ENCODE measurements at places on chromosomes 3 and 15. TPM values are rescaled to one million over a fixed set of nuclear protein-coding genes. Genes with fewer than 3 reads are reported as not detected.

LSM3 gene
- 8.9 TPM for total RNA-seq

FBXO40 gene
- 0.13 TPM for total RNA-seq

SPTBN5 gene
- total RNA-seq = 0.57 TPM

AP3B2 gene
- 1.6 TPM for total RNA-seq

ERICH6 gene
- total RNA-seq = not detected

LAMB2 gene
- 532 TPM for total RNA-seq

SCG3 gene
- 0.08 TPM for total RNA-seq

P2RY1 gene
- 4.3 TPM for total RNA-seq

DNA sequence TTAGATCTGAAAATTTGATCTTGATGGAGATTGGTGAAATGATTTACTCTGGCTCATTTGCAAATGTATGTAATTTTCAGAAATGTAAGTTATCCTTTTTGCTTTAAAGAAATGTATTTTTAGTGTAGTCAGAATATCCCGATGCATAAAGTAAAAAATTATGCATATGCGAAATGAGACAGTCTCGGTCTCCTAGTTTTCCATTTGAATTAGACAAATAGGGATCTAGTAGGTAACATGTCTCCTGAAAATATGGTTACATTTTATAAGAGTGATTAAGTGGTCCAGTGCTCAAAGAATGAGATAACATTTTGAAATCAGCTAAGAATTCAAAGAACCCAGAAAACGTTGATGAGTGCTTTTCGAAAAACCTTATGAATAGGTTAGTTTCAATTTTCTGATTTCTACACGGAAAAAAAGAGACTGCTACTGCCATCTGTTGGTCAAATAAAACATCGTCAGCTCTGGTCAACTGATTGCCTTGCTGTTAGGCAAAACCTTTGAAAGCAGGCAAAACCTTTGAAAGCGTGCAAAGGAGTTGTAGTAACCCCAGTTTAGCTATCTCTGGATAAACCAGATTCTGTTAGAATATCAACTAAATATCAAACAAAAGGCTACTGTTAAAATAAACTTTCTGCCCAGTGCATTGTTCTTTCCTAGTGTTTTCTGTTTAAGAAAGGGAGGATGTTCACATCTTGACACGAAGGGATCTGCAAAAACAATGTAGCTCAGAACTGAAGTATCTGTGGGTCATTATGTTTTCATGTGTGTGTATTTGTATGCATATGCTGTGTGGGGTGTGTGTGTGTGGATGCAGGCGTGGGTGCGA is 59.3 kb upstream of the CHMP2B start:
- H3K27me3 ChIP-seq = no peaks in the 10 kb centered on the region
- H3K27ac ChIP-seq = no peak overlapping the region
- DNase-seq = no peak
- no peaks in the 10 kb centered on the region for H3K36me3 ChIP-seq
- peak overlapping the region; percentile 34 for H3K4me3 ChIP-seq
- H3K4me1 ChIP-seq = no peaks in the 10 kb centered on the region

GRCh38 chr3:101928890-101929289 is 79.6 kb downstream of the NFKBIZ start:
- H3K4me1 ChIP-seq = no peaks in the 10 kb centered on the region
- H3K27me3 ChIP-seq = no peaks in the 10 kb centered on the region
- no peak overlapping the region for H3K27ac ChIP-seq
- DNase-seq = no peak

DNA sequence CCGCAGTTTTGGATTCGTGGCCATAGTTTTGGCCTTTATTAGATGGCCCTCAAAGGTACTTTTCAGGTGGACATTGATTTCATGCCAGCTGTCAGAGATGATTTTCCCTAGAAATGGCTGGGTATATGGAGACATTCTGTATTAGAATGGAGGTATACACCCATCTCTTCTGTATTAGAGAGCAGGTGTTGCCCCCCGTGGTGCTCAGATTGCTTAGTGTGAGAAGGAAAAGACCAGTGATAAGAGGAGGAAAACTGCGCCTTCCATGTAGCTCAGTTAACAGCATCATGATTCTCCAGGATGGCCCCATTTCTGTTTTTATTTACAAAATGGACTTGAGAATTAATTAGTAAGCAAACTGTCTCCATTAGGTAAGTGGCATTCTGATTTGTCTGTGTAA is 145.9 kb downstream of the IGF1R start:
- DNase-seq = no peak
- peaks cover 26% of the 10 kb centered on the region for H3K4me1 ChIP-seq
- no peaks in the 10 kb centered on the region for H3K36me3 ChIP-seq
- H3K27ac ChIP-seq = no peak overlapping the region
- H3K27me3 ChIP-seq = no peaks in the 10 kb centered on the region

DNA sequence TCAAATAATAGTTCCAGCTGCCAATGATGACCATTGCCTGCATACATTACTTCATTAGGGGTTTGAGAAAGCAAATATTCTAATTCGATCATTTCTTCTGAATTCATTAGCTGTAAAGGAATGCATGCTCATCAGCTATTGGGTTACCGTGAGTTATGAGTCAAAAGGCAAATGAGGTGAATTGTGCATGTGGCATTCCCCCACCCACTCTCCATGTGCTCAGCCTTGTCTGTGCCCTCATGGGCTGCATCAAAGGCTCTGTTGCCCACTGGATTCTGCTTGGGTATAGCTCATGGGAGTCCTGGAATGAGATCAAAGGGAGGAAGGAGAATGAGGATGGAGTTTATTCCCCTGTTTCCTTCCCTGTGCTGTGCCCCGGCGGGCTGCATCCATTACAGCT is 99.3 kb upstream of the CHRNA7 start:
- H3K36me3 ChIP-seq = no peaks in the 10 kb centered on the region
- no peak overlapping the region for H3K27ac ChIP-seq
- no peak overlapping the region for H3K4me3 ChIP-seq
- H3K4me1 ChIP-seq = no peaks in the 10 kb centered on the region
- no peak for DNase-seq
- no peaks in the 10 kb centered on the region for H3K27me3 ChIP-seq

DNA sequence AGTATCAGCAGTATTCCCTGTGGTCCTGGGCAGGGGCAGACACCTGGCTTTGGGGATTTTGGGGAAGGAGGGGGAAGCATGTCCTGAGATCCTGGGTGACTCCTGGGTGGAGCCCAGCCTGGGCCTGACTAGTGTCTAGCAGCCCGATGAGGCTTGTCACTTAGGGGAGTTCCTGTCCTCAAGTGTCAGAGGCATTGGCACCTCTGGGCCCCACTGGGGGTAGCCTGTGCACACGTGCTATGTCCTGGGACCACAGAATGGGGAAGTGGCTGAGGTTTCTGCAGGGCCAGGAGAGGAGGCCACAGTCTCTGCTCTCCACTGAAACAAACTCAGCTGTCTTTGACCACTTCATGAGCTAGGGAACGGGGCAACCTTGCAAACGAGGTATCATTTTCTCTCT is 31.5 kb upstream of the ADCY5 start:
- H3K36me3 ChIP-seq = no peaks in the 10 kb centered on the region
- no peaks in the 10 kb centered on the region for H3K4me1 ChIP-seq
- no peaks in the 10 kb centered on the region for H3K27me3 ChIP-seq
- H3K4me3 ChIP-seq = no peak overlapping the region
- no peak overlapping the region for H3K27ac ChIP-seq
- DNase-seq = no peak

DNA sequence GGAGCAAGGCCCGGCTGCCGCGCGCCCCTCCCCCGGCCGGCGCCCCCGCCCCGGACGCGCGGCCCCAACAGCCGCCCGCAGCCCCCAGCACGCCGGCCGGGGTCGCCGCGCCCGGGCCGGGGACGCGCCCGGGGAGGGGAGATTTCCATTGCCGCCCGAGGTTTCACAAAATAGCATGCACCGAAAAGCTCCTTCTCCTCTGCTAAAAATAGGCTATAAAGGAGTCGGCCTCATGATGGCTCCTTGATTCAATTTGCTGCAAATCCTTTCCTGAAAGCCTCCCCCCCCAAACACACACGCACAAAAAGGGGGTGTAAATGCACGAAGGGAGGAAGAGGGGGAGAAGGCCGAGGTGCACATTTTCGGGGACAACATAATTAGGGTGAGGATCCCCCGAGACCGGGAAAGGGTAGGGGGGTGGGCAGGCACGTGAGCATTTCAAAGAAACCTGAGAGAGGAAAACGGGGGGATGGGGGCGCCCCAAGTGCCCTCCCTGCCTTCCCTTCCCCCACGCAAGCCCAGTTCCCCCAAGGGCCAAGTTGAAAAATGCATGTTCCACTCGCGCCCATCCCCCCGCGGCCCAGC is 734 bp downstream of the TBL1XR1 start:
- DNase-seq = no peak
- no peaks in the 10 kb centered on the region for H3K27me3 ChIP-seq
- no peaks in the 10 kb centered on the region for H3K36me3 ChIP-seq

GRCh38 chr15:41258750-41259471 is 27.8 kb downstream of the CHP1 start:
- DNase-seq = no peak
- H3K27ac ChIP-seq = no peak overlapping the region
- no peaks in the 10 kb centered on the region for H3K36me3 ChIP-seq
- no peak overlapping the region for H3K4me3 ChIP-seq

DNA sequence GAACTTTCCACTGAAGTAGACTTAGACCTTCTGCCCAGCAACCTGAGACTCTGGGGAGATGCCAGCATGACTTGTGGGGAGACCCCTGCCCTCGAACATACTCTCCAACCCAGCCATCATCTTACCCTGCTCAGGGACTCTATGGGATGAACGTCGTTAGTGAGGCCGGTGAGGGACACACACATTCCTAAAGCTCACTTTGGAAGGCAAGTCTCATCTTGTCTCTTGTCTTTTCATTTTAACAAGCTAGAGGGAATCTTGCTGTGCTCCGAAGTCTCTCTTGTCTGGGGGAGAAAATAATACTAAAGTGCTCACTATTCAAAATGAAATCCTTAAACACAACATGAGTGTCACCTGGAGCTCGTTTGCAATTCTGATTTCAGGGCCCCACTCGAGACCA is 239.5 kb upstream of the HES1 start:
- H3K36me3 ChIP-seq = no peaks in the 10 kb centered on the region
- DNase-seq = no peak
- H3K27ac ChIP-seq = no peak overlapping the region
- H3K4me1 ChIP-seq = peaks cover 9% of the 10 kb centered on the region

DNA sequence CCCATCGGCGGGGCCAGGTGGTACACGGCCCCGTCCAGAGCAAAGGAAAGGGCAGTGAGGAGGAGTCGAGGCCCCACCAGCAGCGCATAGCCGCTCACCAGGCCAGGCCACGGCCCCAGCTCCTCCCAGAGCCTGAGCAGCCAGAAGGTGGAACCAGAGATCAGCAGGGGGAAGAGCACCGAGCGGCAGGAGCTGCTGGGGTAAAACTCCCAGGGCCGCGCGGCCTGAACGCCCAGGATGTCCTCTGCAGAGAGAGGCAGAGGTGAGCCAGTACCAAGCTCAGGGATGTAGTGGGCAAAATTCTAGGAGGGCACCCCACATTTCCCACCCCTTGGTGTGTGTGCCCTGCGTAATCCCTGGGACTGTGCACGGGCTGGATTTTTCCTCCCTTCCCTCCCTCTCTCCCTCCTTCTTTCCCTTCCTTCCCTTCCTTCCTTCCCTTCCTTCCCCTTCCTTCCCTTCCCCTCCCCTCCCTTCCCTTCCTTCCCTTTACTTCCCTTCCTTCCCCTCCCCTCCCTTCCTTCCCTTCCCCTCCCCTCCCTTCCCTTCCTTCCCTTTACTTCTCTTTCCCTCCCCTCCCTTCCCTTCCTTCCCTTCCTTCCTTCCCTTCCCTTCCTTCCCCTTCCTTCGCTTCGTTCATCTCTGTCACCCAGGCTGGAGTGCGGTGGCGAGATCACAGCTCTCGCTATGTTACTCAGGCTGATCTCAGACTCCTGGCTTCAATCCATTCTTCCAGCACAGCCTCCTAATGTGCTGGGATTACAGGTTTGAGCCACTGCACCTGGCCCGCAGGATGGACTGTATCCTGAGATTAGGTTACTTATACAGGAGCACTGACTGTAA is 6.3 kb upstream of the NCBP2 start:
- no peak overlapping the region for H3K27ac ChIP-seq
- H3K4me1 ChIP-seq = no peaks in the 10 kb centered on the region
- H3K36me3 ChIP-seq = no peaks in the 10 kb centered on the region
- H3K4me3 ChIP-seq = no peak overlapping the region

- no peaks in the 10 kb centered on the region for H3K27me3 ChIP-seq
- peaks cover 13% of the 10 kb centered on the region for H3K4me1 ChIP-seq
- no peaks in the 10 kb centered on the region for H3K36me3 ChIP-seq
- no peak for DNase-seq
- H3K27ac ChIP-seq = no peak overlapping the region
These were observed 184.5 kb downstream of the USP13 start for GRCh38 chr3:179837374-179837773.

- H3K4me3 ChIP-seq = no peak overlapping the region
- no peaks in the 10 kb centered on the region for H3K36me3 ChIP-seq
- no peaks in the 10 kb centered on the region for H3K4me1 ChIP-seq
- no peak for DNase-seq
These were observed 124.2 kb downstream of the ZBTB20 start for GRCh38 chr3:115022835-115023398.

- no peaks in the 10 kb centered on the region for H3K27me3 ChIP-seq
- H3K36me3 ChIP-seq = no peaks in the 10 kb centered on the region
- no peaks in the 10 kb centered on the region for H3K4me1 ChIP-seq
- no peak for DNase-seq
These were observed 74.2 kb downstream of the DPPA2 start for GRCh38 chr3:109242187-109242523.

GRCh38 chr3:33513262-33513863 is 73.2 kb upstream of the UBP1 start:
- no peak for DNase-seq
- H3K4me3 ChIP-seq = no peak overlapping the region
- H3K27me3 ChIP-seq = no peaks in the 10 kb centered on the region
- H3K36me3 ChIP-seq = no peaks in the 10 kb centered on the region
- no peaks in the 10 kb centered on the region for H3K4me1 ChIP-seq
- no peak overlapping the region for H3K27ac ChIP-seq

- no peak overlapping the region for H3K4me3 ChIP-seq
- H3K36me3 ChIP-seq = no peaks in the 10 kb centered on the region
- DNase-seq = no peak
- H3K27ac ChIP-seq = no peak overlapping the region
These were observed 30.3 kb downstream of the TPRA1 start for GRCh38 chr3:127560051-127560787.

DNA sequence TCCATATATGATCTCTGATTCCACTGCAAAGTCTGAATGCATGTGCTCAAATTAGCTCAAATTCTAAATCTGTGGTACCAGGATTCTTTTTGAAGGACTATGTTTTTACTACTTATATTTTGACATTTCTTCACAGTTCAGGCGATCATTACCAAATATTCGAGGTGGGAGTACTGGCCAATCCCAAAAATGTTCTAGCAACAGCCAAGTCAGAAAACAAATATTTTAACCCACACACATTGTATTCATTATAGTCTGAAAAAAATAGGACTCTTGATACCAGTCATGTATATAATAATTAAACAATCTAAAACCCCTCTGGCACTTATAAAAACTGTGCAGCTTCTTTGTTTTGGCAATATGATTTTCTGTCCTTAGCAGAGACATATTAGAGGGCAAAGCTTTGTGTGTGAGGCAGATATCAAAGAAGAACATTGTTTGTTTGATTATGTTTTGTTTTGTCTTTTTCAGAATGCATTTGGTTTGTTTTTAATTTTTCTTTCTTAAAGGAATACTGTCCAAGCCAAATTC is 37.4 kb downstream of the FGF7 start:
- DNase-seq = no peak
- H3K4me3 ChIP-seq = no peak overlapping the region
- H3K27ac ChIP-seq = no peak overlapping the region
- no peaks in the 10 kb centered on the region for H3K27me3 ChIP-seq
- peaks cover 13% of the 10 kb centered on the region for H3K4me1 ChIP-seq

Measured in ovary (tissue), 10 donors.